ENCODE measurements at places on chromosomes 7 and 10.

GRCh38 chr7:1690359-1690958 lies 20.4 kb downstream of the ELFN1 start:
- no peak for DNase-seq

- no peak for DNase-seq
These were observed 24.6 kb downstream of the SLK start for GRCh38 chr10:103991393-103992128.

GRCh38 chr7:44621034-44621749 lies 14.8 kb downstream of the OGDH start:
- DNase-seq = no peak

DNA sequence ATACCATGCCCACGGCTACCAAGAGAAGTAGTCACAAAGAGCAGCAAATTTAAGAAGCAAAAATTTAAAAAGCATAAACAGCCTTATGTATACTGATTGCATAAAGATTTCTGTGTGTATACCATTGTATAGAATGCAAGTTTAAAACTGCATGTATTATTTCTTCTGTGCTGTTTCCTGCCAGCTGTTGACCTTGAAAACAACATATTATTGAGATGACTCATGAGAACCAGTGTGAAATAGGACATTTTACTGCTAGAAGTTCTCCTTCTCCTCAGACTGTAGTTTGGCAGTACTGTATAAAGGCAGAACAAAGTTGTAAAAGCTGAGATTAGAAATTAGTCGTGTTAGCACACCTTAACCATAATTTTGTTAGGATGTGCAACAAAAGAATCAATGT lies 42.3 kb upstream of the SGCE start:
- DNase-seq = no peak

GRCh38 chr7:13603661-13604060 lies 385.8 kb downstream of the ETV1 start:
- no peak for DNase-seq
